ENCODE measurements at places on chromosomes 16 and 17.

- DNase-seq, result no peak
These were observed 135.6 kb downstream of the AATF start for GRCh38 chr17:37084372-37084771.

GRCh38 chr16:49681217-49681883 is 174.6 kb downstream of the ZNF423 start:
- DNase-seq, result no peak

GRCh38 chr16:7843261-7843660 is 510.6 kb downstream of the RBFOX1 start:
- DNase-seq, result no peak

- peak; percentile 84 for DNase-seq
These were observed 24.0 kb upstream of the SSTR5 start for GRCh38 chr16:1048442-1049112.

DNA sequence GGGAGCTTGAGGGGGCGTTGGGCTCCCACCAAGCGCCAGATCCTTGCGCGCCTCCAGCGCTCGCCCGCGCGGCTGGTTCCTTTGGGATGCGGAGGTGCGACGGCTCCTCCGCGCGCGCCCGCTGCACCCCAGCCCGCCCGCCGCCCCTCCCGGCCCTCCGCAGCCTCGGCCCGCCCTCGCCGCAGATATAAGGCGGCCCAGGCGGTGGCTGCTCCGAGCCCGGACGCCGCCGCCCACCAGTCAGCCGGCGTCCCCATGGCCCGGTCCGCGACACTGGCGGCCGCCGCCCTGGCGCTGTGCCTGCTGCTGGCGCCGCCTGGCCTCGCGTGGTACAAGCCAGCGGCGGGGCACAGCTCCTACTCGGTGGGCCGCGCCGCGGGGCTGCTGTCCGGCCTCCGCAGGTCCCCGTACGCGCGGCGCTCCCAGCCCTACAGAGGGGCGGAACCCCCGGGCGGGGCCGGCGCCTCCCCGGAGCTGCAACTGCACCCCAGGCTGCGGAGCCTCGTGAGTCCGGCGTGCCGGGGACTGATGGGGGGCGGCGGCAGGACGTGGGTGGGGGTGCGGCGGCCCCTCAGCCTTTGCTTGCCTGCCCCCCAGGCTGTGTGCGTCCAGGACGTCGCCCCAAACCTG is at the start of gene NPB:
Gene NPB, plus strand, starts transcription at position 216 of the 630 bp plus-strand sequence. Its CDS starts 40 bp downstream, at position 256.
- DNase-seq, result no peak

GRCh38 chr17:42312285-42313130 is 24.2 kb downstream of the STAT5A start:
- DNase-seq, result peak; percentile 87

DNA sequence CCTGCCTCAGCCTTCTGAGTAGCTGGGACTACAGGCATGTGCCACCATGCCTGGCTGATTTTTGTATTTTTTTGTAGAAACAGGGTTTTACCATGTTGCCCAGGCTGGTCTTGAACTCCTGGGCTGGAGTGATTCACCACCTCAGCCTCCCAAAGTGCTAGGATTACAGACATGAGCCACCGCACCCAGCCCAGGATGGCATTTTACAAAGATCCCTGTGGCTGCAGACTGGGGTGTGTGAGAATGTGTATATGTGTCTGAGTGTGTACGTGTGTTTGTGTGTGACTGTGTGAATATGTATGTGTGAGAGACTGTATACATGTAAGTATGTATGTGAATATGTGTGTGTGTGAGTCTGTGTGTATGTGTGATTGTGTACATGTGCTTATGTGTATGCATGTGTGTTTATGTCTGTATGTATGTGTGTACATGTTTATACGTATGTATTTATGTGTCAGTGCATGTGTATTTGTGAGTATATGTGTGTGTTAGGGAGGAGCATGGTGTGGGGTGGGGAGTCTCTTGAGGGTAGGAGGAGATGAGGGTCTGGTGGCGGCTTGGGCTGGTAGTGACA is 17.0 kb downstream of the RPTOR start:
- no peak for DNase-seq

- no peak for DNase-seq
These were observed 6.6 kb upstream of the SALL1 start for GRCh38 chr16:51157698-51158097.

Data from midbrain (tissue), 1 donor.